ENCODE measurements at places on chromosomes 16 and 17. TPM values are rescaled to one million over a fixed set of nuclear protein-coding genes. Genes with fewer than 3 reads are reported as not detected.

GRCh38 chr16:54398986-54399385, 112.4 kb upstream of the IRX3 start:
- DNase-seq = no peak

GRCh38 chr16:2775131-2775716, 1.9 kb downstream of the ELOB start:
- no peak for DNase-seq

- DNase-seq = no peak
Measured at GRCh38 chr17:80816241-80817103, 175.2 kb upstream of the CHMP6 start.

GRCh38 chr17:54813896-54814295, 86.8 kb upstream of the TOM1L1 start:
- DNase-seq = no peak

DNA sequence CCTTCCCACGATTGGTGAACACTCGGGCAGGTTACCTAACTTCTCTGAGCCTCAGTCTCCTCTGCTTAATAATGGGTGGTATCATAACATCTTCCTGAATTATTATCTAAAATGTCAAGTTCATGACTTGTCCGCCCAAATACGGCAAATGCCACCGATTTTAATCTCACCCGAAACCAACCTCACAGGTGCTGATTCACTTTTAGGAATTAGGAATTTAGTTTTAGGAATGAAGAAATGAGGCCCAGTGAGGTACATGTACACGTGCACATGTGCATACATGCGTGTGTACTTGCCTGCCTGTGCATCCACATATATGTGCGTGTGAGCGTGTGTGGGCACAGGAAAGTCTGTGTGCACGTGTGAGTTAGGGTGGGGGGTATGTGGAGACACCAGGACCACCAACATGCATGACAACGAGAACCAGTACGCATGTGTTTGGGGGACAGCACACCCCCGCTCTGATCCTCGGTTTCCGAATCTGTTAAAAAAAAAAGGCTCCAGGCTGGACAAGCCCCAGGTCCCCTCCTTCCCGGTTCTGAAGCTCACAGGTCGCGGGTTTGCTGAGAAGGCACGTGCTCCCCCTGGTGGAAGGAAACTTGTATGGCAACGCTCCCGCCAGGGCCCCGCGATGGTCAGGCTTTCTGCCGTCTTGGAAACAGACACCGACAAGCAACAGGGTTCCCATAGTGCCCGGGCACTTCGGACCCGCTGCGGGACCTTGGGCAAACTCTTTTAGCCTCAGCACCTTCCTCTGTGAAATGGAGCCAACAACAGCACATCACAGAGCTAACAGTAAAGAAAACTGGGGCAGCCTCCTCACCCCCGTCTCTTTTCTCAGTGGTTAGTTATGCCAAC, 219.2 kb downstream of the RBFOX3 start:
- DNase-seq = peak; percentile 14

GRCh38 chr17:8948462-8948861, 17.0 kb downstream of the PIK3R5 start:
- no peak for DNase-seq

- DNase-seq = no peak
Measured at GRCh38 chr16:69311533-69312387, 610 bp downstream of the VPS4A start.

The GGA2 gene
- 84.0 TPM for total RNA-seq

The MOSMO gene
- total RNA-seq = 11.5 TPM

The TUBG2 gene
- total RNA-seq = 16.6 TPM

All from astrocyte (in vitro differentiated cells and primary cell).